ENCODE measurements at places on chromosomes 4 and X. TPM values are rescaled to one million over a fixed set of nuclear protein-coding genes. Genes with fewer than 3 reads are reported as not detected.

GRCh38 chr4:54542119-54542438, 115.7 kb upstream of the KIT start:
- DNase-seq: no peak

DNA sequence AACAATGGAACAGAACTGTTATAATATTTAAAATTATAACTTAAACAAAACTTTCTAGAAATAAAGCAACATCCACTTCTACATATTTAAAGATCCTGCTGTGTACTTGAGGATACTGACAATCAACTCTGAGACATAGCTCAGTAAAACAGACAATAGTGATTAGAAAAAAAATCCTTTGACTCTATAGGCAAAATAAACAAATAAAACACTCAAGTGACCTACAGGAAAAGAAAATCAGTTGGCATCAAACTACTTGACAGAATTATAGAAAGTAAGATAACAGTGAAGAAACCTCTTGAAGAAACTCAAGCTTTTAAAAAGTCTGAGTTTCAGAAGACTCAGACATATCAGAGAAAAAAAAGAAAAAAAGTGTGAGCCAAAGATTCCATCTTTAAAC, 55.9 kb upstream of the THOC2 start:
- no peak for DNase-seq

DNA sequence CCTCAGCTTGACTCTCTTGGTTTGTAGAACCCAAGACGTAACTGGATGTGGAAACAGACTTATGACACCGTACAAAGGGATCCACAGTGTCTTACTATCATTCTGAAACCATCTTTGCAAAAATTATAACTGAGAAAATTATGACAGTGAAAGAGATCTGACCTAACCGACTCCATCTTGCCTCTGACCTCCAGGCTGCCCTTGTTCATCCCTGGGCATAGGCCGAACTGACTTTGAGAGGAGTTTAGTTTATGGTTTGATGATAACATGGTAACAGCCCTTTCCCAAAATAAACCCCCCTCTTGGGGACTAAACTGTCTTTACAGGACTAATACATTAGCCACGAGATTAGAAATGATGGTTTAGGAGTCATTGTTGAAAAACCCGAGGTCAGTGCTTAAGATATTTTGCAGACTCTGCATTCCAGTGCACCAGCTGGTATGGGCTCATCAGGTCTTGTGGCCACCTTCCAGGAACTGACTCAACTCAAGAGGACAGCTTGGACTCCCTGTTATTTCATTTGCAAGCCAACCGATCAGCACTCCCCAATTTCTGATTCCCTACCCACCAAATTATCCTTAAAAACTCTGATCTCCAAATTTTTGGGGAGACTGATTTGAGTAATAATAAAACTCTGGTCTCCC, 49.6 kb downstream of the CASP3 start:
- DNase-seq: no peak

- DNase-seq: no peak
Observed at GRCh38 chr4:68469482-68469881, 22.2 kb downstream of the TMPRSS11E start.

- peak; percentile 47 for DNase-seq
Observed at GRCh38 chr4:183097231-183098018, 1.6 kb upstream of the WWC2 start.

GRCh38 chr4:28351826-28352225, 1491.2 kb downstream of the STIM2 start:
- DNase-seq: no peak

DNA sequence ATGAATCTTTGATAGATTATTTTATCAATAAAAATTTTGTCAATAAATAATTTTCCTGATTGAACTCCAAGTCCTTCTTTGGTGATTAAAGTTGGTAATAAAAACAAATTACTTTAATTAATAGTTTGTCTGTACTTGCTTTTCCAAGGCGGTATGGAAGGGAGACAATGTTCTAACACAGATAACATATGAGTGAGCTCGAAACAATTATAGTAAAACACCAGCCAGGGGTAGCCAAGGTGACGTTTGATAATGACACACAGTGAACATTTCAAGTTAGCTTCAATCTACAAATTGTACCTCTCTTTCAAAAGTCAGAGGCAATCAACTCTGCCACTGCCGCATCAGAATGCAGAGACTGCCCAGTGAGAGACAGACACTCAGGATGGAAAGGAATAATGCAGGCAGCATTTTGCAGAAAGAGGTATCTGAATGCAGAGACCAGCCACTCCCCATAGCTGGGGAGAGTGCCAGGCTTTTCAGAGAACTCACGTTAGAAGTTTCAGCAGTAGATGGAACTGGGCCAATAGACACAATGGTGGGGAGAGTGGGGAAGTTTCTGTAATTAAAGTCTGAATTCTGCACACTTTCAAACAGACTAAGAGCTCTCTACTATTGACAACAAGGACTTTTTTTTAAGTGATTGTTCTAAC, 18.1 kb upstream of the ATOH1 start:
- DNase-seq: no peak

- DNase-seq: no peak
Observed at GRCh38 chr4:114874321-114874720, 239.1 kb downstream of the NDST4 start.

- no peak for DNase-seq
Observed at GRCh38 chr4:165454426-165454825, 75.6 kb downstream of the CPE start.

- DNase-seq: no peak
Observed at GRCh38 chr4:34516524-34516923, 1727.8 kb downstream of the ARAP2 start.

- no peak for DNase-seq
Observed at GRCh38 chr4:88752076-88752463, 54.4 kb upstream of the NAP1L5 start.

- no peak for DNase-seq
Observed at GRCh38 chrX:4110964-4111363, 397.5 kb upstream of the PRKX start.

- DNase-seq: peak; percentile 54
Observed at GRCh38 chrX:79146640-79147390, 2.3 kb downstream of the GPR174 start.

- DNase-seq: no peak
Observed at GRCh38 chr4:113094802-113095201, 45.3 kb downstream of the ANK2 start.

- DNase-seq: no peak
Observed at GRCh38 chr4:147776716-147777115, 44.8 kb downstream of the ARHGAP10 start.

DNA sequence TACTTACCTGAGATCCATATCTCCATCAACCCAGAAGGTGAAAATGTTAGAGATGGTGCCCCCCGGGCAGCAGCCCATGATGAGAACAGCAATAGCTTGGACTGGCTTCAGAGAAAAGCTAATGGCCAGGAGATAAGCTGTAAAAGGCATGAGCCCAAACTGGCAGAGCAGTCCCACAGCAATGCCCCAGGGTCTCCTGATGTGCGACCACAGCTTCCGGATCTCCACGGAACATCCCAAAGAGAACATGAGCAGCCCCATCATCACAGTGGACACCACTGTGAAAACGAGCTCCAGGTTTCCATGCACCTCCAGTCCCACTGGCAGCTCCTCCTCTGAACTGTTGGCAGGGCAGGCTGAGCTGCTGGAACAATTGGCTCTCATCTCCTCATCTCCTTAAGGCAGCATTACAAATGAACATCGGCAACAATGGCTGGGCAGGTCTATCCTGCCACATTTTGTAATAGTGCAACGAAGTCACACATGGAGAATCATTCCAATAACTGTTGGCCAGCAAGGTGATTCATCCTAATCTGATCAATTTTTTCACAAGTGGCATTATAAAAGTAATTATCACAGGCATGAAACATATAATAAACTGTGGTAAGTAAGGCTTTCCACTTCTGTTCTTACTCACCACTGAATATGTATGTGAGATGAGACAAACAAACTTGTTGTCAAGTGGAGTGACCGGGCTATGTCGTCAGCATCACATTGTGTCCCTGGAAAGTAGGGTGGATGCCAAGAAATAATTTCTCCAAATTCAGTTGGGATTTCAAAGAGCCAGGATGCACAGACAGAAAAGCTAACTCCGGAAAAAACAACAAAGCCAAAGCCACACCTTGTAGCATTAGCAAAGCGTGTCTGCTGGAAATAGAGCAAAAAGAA, at the start of gene SLC10A6:
Gene SLC10A6, minus strand, starts transcription at position 653 of the 888 bp plus-strand sequence. Its CDS starts 269 bp downstream, at position 384.
- no peak for DNase-seq

DNA sequence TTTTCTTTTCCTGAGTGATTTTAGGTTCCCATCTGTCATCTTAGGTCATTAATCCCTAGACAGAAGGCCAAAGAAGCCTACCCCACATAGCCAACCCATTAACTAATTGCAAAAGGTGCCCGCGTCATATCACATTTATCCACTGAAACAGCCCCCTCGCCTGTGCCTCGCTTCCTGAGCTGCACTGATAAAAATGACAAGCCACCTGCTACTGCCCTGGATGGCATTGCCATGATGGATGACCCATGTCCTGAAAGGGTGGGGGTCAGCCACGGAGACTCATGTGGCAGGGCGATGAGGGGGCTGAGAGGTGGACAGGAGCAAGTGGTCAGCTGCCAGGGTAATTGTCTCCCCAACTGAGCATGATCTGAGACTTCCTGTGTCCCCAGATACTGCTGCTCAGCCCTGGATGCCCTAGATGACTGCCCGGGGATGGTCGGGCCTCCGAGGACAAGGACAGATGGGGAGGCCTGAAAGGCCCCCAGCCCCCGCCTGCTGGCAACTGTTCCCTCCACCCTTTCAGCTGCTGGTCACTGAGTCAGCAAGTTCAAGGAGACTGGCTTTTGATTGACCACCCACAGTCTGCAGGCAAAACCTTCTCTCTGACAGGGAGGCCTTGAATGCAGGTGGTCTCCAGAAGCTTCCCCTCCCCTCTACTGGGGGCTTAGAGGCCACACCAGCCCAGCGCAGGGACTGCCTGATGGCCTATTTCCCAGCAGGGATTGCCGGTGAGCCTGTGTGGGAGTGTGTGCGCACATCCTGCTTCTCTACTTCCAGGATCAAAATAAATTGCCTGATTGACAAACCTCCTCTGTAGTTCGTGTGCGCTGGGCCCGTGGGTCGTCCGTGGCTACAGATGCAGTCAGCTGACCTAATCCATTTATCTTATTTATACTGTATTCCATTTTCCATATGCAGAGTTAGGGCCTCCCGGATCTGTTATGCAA, 496.3 kb downstream of the BCOR start:
- DNase-seq: no peak

NHS gene
- total RNA-seq: not detected

PCDH19 gene
- not detected for total RNA-seq

PRRG3 gene
- total RNA-seq: not detected

DKK2 gene
- 0.56 TPM for total RNA-seq

MAGEA12 gene
- total RNA-seq: not detected

NLRP2B gene
- total RNA-seq: not detected

UGT2B10 gene
- not detected for total RNA-seq

GAGE13 gene
- total RNA-seq: not detected
